ENCODE measurements at places on chromosomes 2 and 18.
A peak's percentile ranks its signal among the peaks of the same experiment; 100 is the strongest.

DNA sequence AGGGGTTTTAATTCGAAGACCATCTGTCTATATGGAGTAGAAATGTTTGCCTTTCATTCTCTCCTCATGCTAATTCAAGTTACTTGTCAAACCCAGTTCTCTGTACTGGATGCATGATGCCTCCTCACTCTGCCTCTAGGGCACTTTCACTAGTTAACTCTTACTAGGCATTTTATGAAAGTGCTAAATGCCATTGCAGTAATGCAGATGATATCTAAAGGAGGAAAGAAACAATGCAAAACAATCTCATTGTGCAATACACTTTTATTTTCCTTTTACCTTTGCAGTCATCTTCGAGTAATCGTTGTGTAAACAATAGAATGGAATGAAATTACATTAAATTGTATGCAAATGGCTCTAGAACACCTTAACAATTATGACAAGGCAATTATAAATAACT is 293.6 kb downstream of the STK39 start:
- no peak for DNase-seq

DNA sequence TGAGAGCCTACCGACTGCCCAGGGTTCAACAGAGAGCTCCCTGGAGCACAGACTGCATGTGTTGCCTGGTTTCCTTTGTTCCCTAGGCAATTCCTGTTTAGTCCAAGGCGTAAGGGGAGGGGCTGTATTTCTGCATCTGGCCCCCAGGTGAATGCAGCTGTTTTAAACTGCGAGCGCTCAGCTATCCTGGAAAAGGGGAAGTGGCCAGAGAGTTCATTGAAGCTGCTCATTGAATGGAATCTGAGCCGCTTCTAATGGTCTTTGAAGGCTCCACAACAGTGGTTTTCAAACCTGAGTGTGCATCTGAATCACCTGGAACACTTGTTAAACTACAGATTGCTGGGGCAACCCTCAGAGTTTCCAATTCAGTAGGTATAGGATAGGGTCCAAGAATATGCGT is 18.1 kb downstream of the MAPK4 start:
- DNase-seq: no peak

GRCh38 chr2:33242845-33243244 is 233.6 kb upstream of the RASGRP3 start:
- DNase-seq: no peak

DNA sequence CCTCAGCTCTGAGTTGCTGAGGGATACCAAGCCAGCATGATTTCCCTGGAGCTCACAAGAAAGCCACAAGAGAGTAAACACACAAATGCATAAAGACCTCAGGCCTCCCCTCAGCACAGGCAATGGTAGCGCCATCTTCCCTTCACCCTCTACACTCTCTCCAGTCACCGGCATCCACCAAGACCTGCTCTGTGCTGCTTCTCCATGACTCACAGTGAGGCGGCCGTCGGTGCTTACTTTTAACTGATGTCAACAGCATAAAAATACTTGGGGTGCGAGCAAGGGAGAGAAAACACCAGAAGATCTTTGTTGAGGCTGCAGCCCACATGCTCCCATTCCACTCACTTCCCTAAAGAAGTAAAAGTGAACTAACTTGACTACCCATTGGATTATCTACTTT is 46.7 kb downstream of the L3MBTL4 start:
- no peak for DNase-seq

GRCh38 chr2:162458240-162458639 is 114.3 kb downstream of the GCA start:
- DNase-seq: no peak

- DNase-seq: peak; percentile 6
These were observed 81.9 kb downstream of the CLIP4 start for GRCh38 chr2:29196792-29197788.

DNA sequence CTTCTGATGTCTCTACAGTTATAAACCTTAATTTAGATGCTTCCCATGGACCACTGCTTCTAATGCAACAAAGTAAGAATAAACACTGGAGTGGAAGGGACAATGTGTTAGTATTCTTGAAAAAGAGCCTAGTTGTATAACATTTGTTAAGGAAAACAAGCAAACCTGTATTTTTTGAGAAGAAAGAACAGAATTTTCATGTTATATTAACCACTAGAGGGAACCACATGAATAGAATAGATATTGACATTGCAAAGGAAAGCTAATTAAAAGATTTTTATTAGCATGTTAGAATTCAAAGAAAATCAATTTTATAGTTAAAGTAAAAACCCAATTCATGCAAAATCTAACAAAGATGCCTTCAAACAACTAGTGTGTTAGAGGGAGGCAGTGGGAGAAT is 151.2 kb upstream of the BARD1 start:
- DNase-seq: no peak

GRCh38 chr2:29802986-29803385 is 118.4 kb downstream of the ALK start:
- DNase-seq: no peak

- no peak for DNase-seq
These were observed 63.0 kb upstream of the PGAP1 start for GRCh38 chr2:196989496-196989895.

DNA sequence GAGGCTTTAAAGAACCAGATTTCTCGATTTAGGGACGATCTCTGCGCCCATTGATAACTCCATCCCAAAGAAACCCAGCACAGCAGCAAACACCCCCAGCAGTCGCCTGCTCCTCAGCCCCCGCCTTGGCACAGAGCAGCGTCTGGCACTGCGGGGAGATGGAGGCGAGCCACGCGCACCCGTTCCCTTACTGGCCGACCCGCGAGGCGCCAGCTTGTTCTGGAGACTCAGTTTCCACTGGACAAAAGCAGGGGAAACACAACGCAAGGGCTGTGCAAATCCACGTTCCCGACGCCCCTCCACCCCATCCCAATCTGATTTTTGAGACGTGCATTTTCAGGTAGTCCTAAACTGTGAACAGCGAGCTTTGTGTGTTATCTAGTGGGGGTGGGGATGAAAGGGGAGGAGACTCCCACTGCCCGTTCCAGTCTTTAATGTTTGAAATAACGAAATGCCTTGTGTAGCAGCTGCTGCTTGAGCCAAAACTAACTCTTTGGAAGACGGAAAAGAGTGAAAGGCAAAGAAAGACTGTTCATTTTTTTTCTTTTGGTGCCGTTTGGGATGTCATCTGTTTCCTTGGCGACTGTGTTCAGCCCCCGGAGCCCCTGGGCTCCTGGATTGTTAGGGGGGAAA is 143.2 kb downstream of the MEIS1 start:
- peak; percentile 79 for DNase-seq

DNA sequence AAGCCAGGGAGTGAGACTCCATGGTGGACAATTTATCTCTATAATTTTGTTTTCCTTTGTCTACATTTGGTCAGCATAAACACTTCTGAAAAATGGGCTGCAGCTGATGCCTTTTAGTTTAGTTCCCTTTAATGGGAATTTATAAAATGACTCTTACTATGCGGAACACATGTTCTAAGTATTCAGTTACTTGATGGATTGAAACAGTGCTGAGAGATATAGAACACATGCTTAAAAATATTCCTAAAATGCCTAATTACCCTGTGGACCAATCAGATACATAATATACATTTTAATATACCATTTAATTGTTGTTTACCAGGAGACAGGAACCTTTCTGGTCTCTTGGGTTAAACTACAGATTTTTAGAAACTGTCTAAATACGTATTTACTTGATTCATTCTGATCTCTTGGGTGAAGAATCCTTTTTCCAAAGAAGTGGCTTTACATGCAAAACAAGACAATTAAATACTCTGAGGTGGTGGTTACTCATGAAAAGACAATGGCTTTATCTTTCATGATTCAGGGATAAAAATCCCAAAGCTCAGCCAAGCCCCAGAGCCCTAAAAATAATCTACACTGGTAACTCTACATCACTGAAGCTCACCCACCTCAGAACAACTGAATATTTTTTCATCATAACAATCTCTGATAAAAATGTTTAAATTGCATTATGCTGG is 128.1 kb upstream of the SERTAD2 start:
- DNase-seq: no peak

GRCh38 chr2:30865243-30865642 is 58.0 kb upstream of the CAPN13 start:
- DNase-seq: no peak

DNA sequence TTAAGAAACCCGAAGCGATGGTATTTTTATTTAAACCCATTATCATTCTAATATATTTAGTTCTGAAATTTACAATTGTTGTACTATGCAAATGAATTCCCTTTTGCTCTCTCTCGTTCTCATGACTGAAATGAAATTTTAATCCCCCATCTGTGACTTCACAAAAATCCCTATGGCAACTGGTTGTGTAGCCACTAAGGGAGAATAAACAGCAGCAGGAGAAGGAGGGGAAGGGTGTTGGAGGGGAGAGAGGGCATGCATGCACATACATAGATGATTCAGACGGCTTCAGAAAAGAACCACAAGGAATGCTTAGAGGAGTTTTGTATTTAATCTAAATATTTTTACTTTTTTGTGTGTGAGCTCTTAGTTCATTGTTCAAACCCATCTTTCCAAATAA is 36.8 kb downstream of the CPS1 start:
- DNase-seq: no peak

DNA sequence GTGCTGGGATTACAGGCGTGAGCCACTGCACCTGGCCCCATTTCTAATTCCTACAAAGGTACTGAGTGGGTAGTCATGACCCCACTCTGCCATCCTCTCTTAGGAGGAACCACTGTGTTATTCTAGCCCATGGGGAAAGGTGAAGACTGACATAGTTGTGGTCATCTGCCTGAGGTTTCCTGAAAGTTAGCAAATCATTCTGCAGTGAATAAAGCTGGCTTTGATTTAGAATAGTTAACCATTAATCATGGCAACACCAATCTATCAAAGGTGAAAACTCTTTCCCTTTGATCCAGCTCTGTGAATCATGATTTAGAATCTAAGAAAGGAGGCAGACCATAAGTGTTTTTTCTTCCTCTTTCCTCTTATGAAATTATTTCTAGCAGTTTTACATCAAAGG is 50.8 kb downstream of the SUMO1 start:
- no peak for DNase-seq

DNA sequence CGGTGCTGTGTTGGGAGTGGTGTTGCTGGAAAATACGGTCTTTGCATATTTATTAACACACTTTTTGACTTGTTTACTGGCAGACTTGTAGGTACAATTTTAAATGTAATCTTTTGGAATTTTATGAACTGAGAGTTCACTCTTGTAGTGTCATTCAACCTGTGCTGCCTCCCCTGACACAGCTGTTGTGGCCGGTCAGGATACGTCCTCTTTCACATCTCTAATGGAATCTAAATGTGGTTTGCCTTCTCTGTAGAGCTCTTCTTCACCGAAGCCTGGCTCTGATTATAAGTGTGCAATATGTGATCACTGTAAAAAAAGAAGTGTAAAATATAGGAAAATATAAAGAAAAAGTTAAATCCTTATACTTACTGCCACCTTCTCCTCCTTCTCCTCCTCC is 94.7 kb downstream of the MAP4K4 start:
- DNase-seq: no peak

DNA sequence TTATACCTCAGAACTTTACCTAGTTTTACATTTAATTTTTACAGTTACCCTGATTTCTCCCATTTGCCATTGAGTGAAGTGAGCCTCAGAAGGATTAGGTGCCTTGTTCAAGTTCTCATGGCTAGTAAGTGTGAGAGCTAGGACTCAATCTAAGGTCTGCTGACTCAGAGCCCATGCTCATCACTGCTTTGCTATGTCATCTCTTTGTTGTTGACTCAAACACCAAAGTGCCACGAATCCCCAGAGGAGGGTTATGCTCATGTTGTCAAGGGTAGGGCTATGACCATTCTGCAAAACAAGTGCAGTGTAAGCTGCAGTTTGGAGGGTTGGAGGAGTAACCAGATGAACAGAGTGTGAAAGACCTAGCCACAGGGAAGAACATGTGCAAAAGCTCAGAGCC is 185.4 kb upstream of the SKOR2 start:
- DNase-seq: no peak

GRCh38 chr2:30192314-30192713 is 39.0 kb upstream of the LBH start:
- DNase-seq: no peak

GRCh38 chr18:70337139-70337972 is 48.5 kb downstream of the SOCS6 start:
- DNase-seq: no peak

DNA sequence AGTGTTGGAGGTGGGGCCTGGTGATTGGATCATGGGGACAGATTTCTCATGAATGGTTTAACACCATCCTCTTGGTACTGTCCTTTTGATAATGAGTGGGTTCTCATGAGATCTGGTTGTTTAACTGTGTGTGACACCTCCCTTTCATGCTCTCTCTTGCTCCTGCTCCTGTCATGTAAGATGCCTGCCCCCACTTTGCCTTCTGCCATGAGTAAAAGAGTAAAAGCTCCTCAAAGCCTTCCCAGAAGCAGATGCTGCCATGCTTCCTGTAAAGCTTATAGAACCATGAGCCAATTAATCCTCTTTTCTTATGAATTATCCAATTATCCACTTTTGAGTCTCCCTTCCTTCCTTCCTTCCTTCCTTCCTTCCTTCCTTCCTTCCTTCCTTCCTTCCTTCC is 317.7 kb downstream of the RDH14 start:
- no peak for DNase-seq

- no peak for DNase-seq
These were observed 20.5 kb upstream of the ZNF236 start for GRCh38 chr18:76801567-76802505.

Data from C1 segment of cervical spinal cord (tissue), 14 donors.